BJ (cell line): ENCODE measurements at places on chromosomes 16 and 17. TPM values are rescaled to one million over a fixed set of nuclear protein-coding genes. Genes with fewer than 3 reads are reported as not detected.

The KRT25 gene
- not detected in 2 replicates for polyA plus RNA-seq

The FBXO39 gene
- 0.04 and 0.07 TPM in 2 replicates for polyA plus RNA-seq

The C16orf74 gene
- 2.0 and 2.9 TPM in 2 replicates for polyA plus RNA-seq

The TMEM238L gene
- not detected in 2 replicates for polyA plus RNA-seq

The PDE6G gene
- polyA plus RNA-seq: 0.36 and 0.37 TPM in 2 replicates
